ENCODE measurements at places on chromosomes 5 and 9.

- DNase-seq, result no peak
These were observed 34.3 kb upstream of the CRB2 start for GRCh38 chr9:123321616-123322272.

- no peak for DNase-seq
These were observed 76.7 kb downstream of the LURAP1L start for GRCh38 chr9:12851341-12852090.

- DNase-seq, result no peak
These were observed 38.4 kb downstream of the TLE4 start for GRCh38 chr9:79610019-79610631.

- peak; percentile 27 for DNase-seq
These were observed at the start of gene PRUNE2 for GRCh38 chr9:76905791-76906646. PRUNE2 (minus strand) TSS chr9:76906114; CDS start chr9:76905963, 151 bp downstream.

DNA sequence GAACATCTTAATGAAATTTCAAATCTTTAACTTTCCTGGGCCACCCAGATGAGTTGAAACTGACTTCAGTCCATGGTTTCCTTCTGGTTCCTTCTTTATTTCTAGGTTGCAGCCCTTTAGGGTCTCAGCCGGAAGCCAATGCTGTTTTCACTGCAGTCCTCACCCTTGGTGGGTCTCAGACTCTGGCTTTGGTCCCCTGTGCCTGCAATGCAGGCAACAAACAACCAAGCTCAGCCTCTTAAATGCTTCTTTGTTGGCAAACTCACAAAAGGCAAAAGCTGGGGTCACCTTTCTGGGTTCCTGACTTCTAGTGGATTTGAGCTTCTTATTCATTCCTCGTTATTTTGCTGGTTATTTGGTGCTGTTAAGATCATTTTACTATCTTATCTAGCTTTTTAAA, 19.3 kb upstream of the APC start:
- DNase-seq, result no peak

- no peak for DNase-seq
These were observed 5.1 kb downstream of the MED10 start for GRCh38 chr5:6373081-6373846.

- DNase-seq, result peak; percentile 61
These were observed 4.0 kb upstream of the PCDHGA1 start for GRCh38 chr5:141326088-141326854.

DNA sequence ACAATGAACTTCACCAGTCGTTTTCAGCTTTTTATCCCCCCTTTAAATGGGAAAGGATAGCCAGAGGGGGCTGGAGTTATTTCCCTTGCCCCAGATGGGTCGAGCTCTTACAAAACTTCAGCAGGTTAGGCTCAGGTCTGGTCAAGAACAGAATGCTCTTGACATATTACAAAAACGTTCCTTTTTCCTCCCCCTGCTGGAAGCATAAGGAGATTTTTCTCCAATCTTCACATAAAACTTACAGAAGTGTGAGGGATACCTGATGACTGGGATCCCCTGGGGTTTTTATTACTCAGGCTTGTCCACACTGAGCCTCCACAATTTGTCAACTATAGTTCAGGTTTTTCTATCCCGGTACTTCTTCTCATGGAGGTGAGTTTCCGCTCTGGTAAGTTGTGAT, 60.8 kb downstream of the CSF2 start:
- no peak for DNase-seq

GRCh38 chr9:134366223-134367031, 40.2 kb downstream of the RXRA start:
- no peak for DNase-seq

- DNase-seq, result no peak
These were observed 9.0 kb downstream of the EGFLAM start for GRCh38 chr5:38267372-38267771.

GRCh38 chr5:99379187-99379586, 450.4 kb upstream of the CHD1 start:
- DNase-seq, result no peak
